ENCODE measurements at places on chromosomes 16 and 17.

GRCh38 chr17:67995570-67996263, 552 bp downstream of the C17orf58 start:
- no peak for DNase-seq

GRCh38 chr16:80309178-80309577, 231.6 kb upstream of the DYNLRB2 start:
- no peak for DNase-seq

DNA sequence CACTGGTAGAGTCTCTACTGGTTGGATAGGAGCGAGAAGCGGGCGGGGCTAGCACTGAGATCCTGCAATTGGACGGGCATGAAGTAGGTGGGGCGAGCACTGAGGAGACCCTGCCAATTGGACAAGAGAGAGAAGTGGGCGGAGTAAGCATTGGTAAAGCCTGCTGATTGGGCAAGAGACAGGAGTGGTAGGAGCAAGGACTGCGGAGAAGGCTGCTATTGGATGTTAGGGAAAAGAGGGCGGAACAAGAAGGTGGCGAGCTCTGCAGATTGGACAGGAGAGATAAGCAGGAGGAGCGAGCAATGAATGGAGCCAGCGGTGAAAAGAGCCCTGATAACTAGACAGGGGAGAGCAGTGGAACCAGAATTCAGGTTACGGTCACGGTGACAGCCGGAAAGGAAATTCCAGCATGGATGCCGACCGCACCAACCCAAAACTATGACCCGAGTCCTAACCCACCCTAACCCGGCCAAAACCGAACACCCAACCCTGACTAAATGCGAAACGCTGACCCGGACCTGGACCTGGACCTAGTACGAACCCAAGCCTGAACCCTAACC, 4.8 kb downstream of the SCGB1C2 start:
- DNase-seq: peak; percentile 25

DNA sequence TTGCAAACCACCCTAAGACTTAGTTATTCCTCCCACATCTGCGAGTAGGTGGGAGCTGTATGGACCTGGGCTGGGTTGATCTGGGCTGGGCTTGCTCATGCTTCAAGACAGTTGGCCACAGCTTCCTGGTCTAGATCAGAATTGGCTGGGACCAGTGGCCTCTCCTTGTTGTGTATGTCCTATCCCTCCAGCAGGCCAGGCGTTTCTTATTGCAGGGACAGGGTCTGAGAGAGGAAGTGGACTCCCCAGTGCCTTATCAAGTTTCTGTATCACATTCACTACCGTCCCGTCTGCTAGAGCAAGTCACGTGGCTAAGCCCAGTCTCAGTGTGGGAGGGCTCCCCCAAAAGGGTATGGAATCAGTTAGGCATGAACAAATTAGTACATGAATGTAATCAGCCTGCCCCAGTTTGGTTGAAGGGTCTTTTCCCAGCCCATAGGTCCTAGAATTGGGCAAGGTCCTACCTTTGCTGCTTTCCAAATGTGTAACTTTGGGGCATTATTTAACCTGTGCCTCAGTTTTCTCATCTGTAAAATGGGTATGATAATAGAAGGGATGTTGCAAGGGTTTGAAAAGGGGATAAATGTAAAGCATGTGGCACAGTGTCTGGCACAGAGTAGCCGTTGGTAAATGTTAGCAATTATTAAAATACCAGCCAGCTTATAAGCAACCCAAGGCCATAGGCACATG, 36.0 kb downstream of the NKD1 start:
- DNase-seq: no peak

DNA sequence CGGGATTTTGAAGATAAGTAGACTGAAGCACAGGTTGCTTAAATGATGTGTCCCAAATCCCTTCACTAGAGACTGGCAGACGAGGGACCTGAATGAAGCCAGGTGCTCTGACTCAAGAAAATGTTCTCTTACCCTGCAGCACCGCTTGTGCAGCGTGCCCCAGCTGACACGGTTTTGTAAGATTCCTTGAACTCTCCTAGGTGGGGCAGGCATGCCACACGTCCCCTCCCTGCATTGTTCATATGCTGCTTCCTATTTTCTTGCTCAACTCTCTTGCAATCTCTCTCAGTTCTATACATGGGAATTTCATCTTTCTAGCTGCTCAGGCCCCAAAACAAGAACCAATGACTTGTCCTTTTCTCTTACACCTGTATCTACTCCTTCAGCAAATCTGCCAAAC, 22.1 kb upstream of the HNF1B start:
- no peak for DNase-seq

GRCh38 chr16:21116148-21116693, 34.4 kb downstream of the DNAH3 start:
- no peak for DNase-seq

All from GOT3 (cell line).